HepG2 (cell line): ENCODE measurements at places on chromosomes 16 and 17. TPM values are rescaled to one million over a fixed set of nuclear protein-coding genes. Genes with fewer than 3 reads are reported as not detected.

FZD2 gene
- 0.07 and 0.10 TPM in 2 replicates for polyA plus RNA-seq

TBC1D3H gene
- not detected in 2 replicates for polyA plus RNA-seq

GGT6 gene
- 0.14 and 0.16 TPM in 2 replicates for polyA plus RNA-seq

WFIKKN1 gene
- polyA plus RNA-seq: 1.7 and 2.9 TPM in 2 replicates

MARVELD3 gene
- 4.8 and 5.0 TPM in 2 replicates for polyA plus RNA-seq

KRTAP4-4 gene
- not detected in 2 replicates for polyA plus RNA-seq

SPEM1 gene
- polyA plus RNA-seq: not detected in 2 replicates

SLC38A8 gene
- 0.37 and 0.61 TPM in 2 replicates for polyA plus RNA-seq

SEC14L1 gene
- polyA plus RNA-seq: 26.3 and 27.0 TPM in 2 replicates
